ENCODE measurements at places on chromosomes 2 and 18.
A peak's percentile ranks its signal among the peaks of the same experiment; 100 is the strongest.

- peak overlapping the region; percentile 71 for H3K4me3 ChIP-seq
- H3K27ac ChIP-seq: no peak overlapping the region
- H3K36me3 ChIP-seq: peaks cover 9% of the 10 kb centered on the region
- peaks cover 3% of the 10 kb centered on the region for H3K27me3 ChIP-seq
- no peak for DNase-seq
Measured at GRCh38 chr2:241000831-241001321, 2.5 kb downstream of the SNED1 start.

DNA sequence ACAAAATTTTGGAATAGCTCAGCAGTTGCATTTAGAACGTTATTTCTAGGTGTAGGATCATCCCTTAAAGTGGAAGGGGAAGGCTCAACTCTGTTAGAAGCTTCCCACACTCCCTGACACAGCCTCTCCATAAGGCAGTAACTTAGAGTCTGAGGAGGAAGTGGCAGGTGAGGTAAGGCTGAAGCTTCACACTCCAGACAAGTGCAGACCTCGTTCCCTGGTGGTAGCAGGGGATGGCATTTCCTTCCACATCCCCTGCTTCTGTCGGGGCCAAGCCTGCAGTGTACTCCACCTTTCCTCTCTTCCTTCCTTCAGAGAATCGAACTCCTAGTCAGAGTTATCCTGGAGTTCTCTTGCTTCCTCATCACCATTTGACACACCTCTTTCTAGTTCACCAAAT lies 224.7 kb downstream of the CYRIA start:
- H3K27me3 ChIP-seq: no peaks in the 10 kb centered on the region
- DNase-seq: no peak
- H3K4me3 ChIP-seq: no peak overlapping the region
- H3K4me1 ChIP-seq: no peaks in the 10 kb centered on the region

DNA sequence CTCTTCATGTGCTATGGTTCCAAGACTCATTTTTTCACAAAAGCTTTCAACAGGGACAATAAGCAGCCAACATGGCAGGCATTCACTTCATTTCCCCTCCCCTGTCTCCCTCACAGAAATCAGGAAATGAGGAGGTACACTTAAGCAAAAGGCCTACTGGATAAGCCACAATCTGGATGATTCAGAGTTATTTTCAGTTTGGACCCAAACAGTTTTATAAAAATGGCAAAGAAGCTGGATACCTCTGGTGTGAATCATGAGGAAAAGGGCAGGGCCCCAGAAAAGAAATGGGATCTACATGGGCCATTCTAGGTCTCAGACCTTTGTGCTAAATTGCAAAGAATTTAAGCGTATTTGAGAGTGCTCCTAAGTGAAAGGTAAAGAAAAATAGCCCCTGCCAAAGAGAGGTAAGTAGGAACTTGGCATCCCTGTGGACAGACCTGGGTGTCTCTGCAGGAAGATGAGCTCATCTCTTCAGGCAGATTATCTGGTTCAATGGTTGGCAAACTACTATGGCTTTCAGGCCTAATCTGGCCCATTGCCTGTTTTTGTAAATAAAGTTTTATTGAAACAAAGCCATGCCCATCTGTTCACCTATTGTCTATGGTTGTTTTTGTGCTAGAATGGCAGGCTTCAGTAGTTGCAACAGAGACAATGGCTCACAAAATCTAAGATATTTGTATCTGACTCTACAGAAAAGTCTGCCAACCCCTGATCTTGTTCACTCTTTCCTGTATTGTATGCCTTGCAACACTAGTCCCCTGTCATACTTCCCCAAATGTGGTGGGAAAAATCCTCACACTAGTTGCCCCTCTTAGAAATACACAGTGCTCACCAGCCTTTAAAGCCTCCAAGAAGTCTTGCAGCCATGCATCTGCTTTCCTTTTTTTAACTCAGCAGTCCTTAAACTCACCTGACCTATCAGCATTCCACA lies 315.0 kb downstream of the ALK start:
- peaks cover 4% of the 10 kb centered on the region for H3K4me1 ChIP-seq
- no peak overlapping the region for H3K4me3 ChIP-seq

- no peaks in the 10 kb centered on the region for H3K4me1 ChIP-seq
- no peaks in the 10 kb centered on the region for H3K27me3 ChIP-seq
- no peak overlapping the region for H3K4me3 ChIP-seq
- H3K36me3 ChIP-seq: 0 out of 2 replicates have a peak, but pooled peaks cover 3% of the 10 kb centered on the region
Measured at GRCh38 chr2:180405520-180405919, 398.4 kb upstream of the CWC22 start.

DNA sequence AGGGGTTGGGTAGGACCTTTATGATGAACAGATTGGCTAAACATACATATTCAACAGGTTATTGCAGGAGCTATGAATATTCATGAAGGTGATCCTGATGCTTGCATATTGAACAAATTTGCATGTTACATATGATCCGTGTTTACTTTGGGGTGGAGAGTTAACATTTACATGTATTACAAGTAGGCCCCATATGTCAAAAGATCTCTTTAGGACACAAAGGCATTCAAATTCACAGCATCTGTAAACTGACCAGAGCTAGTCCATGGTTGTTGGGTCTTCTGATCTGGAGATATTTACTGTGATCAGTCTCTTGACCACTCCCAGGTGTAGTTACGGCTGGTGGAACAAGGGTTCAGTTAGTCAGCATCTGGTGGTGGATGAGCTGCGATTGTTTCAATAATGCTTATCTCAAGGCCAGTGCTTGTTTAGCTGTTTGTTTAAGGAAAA lies 80.4 kb downstream of the PMAIP1 start:
- H3K27ac ChIP-seq: no peak overlapping the region
- no peaks in the 10 kb centered on the region for H3K36me3 ChIP-seq

- peaks cover 8% of the 10 kb centered on the region for H3K4me1 ChIP-seq
- peak overlapping the region; percentile 98 for H3K27ac ChIP-seq
- no peaks in the 10 kb centered on the region for H3K27me3 ChIP-seq
- H3K36me3 ChIP-seq: peaks cover 36% of the 10 kb centered on the region
Measured at GRCh38 chr2:1625281-1626001, 118.9 kb downstream of the PXDN start.

- no peak for DNase-seq
- no peak overlapping the region for H3K4me3 ChIP-seq
- H3K36me3 ChIP-seq: no peaks in the 10 kb centered on the region
- H3K27ac ChIP-seq: no peak overlapping the region
- peaks cover 3% of the 10 kb centered on the region for H3K4me1 ChIP-seq
Measured at GRCh38 chr2:204258890-204259289, 286.4 kb upstream of the PARD3B start.

DNA sequence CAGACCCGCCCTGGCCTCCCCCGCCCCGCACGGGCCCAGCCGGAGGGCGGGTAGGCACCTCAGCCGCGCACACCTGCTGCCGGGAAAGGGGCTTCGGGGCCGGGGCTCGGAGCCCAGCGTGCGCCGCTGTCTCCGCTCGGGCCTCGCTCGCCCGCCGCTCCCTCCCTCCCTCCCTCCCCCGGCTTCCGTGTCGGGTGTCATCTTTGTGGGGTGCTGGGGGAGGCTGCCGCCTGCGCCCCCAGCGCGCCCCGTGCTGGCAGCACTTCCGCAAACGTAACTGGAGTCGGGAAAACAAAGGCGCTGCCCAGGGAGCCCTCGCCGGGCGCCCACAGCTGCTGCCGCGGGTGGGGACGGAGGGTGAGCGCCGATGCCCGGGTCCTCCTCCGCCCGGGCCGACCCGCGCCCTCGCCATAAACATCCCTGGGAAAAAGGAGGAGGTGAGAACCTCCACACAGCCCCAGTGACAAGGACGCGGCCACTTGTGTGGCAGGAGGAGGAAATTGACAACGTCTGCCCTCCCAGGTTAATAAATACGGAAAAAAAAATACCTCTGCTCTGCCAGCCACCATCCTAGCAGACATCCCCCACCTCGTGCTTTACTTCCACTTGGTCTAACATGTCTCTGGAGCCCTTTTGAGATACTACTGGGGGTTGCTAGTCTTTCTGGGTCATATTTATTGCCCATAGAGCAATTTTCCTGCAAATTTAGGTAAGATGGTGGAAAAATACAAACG lies 550 bp downstream of the MFSD6 start:
- no peaks in the 10 kb centered on the region for H3K36me3 ChIP-seq
- no peaks in the 10 kb centered on the region for H3K27me3 ChIP-seq
- H3K4me1 ChIP-seq: peaks cover 5% of the 10 kb centered on the region
- DNase-seq: peak; percentile 38
- peak overlapping the region; percentile 66 for H3K4me3 ChIP-seq

DNA sequence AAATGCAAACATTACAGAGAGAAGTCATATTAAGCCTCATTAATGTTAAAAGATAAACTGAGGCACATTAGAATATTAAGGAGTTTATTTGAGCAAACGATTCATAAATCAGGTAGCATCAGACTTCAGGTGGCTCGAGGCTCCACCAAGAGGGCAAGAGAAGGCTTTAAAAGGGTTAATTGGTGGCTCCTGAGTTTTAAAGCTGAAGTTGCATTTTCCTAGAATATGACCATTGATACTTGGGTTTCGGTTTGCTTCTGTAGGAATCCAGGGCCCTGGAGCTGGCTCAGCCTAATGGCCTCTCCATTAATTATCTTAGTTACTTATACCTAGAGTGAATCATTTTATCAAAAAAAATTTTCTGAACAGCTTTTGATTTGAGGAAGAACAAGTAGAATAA lies 123.7 kb upstream of the NABP1 start:
- H3K27me3 ChIP-seq: no peaks in the 10 kb centered on the region
- no peaks in the 10 kb centered on the region for H3K36me3 ChIP-seq
- no peak overlapping the region for H3K27ac ChIP-seq
- no peak overlapping the region for H3K4me3 ChIP-seq
- no peak for DNase-seq
- H3K4me1 ChIP-seq: no peaks in the 10 kb centered on the region

- no peaks in the 10 kb centered on the region for H3K27me3 ChIP-seq
- no peak overlapping the region for H3K27ac ChIP-seq
- H3K4me1 ChIP-seq: no peaks in the 10 kb centered on the region
- H3K36me3 ChIP-seq: no peaks in the 10 kb centered on the region
Measured at GRCh38 chr18:2147476-2148230, 423.7 kb downstream of the METTL4 start.

DNA sequence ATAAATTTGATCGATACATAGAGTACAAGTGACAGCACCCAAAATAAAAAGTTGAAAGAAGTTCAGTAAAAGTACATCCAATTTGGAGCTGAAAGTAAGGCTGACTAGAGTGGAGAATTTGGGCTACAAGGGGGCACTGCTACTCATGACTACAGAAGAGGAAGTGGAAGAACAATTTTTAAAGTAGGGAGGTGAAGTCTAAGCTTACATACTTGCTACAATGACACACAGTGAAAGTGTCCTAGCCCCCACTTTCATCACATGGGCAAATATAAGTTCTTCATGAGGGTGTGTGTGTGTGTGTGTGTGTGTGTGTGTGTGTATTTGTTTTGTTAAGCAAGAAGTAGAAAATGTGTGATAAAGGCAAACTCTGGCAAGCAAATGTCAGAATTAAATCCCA lies 45.7 kb downstream of the MAP3K2 start:
- no peak for DNase-seq
- H3K4me3 ChIP-seq: no peak overlapping the region
- no peaks in the 10 kb centered on the region for H3K27me3 ChIP-seq
- no peaks in the 10 kb centered on the region for H3K4me1 ChIP-seq

- no peak overlapping the region for H3K27ac ChIP-seq
- no peaks in the 10 kb centered on the region for H3K27me3 ChIP-seq
- no peak overlapping the region for H3K4me3 ChIP-seq
- no peaks in the 10 kb centered on the region for H3K36me3 ChIP-seq
Measured at GRCh38 chr2:239211396-239212094, 189.3 kb downstream of the HDAC4 start.

- no peaks in the 10 kb centered on the region for H3K4me1 ChIP-seq
- DNase-seq: no peak
- H3K4me3 ChIP-seq: no peak overlapping the region
- no peaks in the 10 kb centered on the region for H3K27me3 ChIP-seq
- no peaks in the 10 kb centered on the region for H3K36me3 ChIP-seq
Measured at GRCh38 chr2:82667491-82667890, 1791.6 kb downstream of the SUCLG1 start.

DNA sequence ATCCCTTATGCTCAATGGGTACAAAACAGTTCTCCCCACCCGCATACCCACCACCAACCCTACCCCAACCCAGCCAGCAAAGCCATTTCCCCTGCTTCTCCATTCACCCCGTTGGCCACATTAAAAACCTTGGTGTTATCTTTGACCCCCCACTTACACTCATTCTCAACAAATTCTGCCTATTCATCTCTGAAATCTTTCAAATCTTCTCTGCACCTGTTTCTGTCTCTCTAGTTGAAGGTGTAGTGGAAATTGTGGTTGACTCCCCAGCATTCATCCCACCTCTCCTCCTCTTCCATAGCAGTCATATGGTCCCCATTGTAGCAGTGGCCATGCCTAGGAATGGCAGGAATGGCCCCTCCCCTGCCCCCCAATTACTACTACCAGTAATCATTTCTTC lies 20.5 kb upstream of the TET3 start:
- H3K36me3 ChIP-seq: peaks cover 6% of the 10 kb centered on the region
- H3K27ac ChIP-seq: no peak overlapping the region
- no peak for DNase-seq
- H3K4me3 ChIP-seq: no peak overlapping the region
- no peaks in the 10 kb centered on the region for H3K4me1 ChIP-seq

All from H9 (cell line).